Motor neuron (in vitro differentiated cells): ENCODE measurements at places on chromosomes 3 and 15. TPM values are rescaled to one million over a fixed set of nuclear protein-coding genes. Genes with fewer than 3 reads are reported as not detected.

CPNE4 gene
- 0.35 and 0.38 TPM in 2 replicates for total RNA-seq

ECT2 gene
- 3.7 and 5.2 TPM in 2 replicates for total RNA-seq

PLOD2 gene
- total RNA-seq, result 33.3 and 34.1 TPM in 2 replicates

P2RY12 gene
- total RNA-seq, result 0.92 and 1.9 TPM in 2 replicates

ASB14 gene
- total RNA-seq, result 1.00 and 1.0 TPM in 2 replicates

BSN gene
- 1.2 and 3.4 TPM in 2 replicates for total RNA-seq

SLCO3A1 gene
- total RNA-seq, result 5.0 and 5.5 TPM in 2 replicates

KLHL40 gene
- total RNA-seq, result not detected in 2 replicates

EDC3 gene
- 40.4 and 42.8 TPM in 2 replicates for total RNA-seq

GUCA1C gene
- total RNA-seq, result not detected in 2 replicates

TTC21A gene
- total RNA-seq, result 7.7 and 7.9 TPM in 2 replicates

TRIM42 gene
- 0.25 TPM in 1 of 2 replicates, not detected in the other for total RNA-seq

CATSPER2 gene
- total RNA-seq, result 1.5 and 1.8 TPM in 2 replicates

GOLGA8Q gene
- 0.27 and 0.52 TPM in 2 replicates for total RNA-seq

HRG gene
- 0.19 and 0.56 TPM in 2 replicates for total RNA-seq

ATG3 gene
- 42.0 and 47.5 TPM in 2 replicates for total RNA-seq

LYZL4 gene
- total RNA-seq, result not detected in 2 replicates

LTF gene
- total RNA-seq, result 0.15 and 1.4 TPM in 2 replicates

P2RY13 gene
- total RNA-seq, result 1.8 and 5.5 TPM in 2 replicates

FSD2 gene
- total RNA-seq, result 0.22 and 0.25 TPM in 2 replicates

TMOD2 gene
- 67.3 and 70.4 TPM in 2 replicates for total RNA-seq

SLC9C1 gene
- 0.27 and 0.35 TPM in 2 replicates for total RNA-seq

MUC20 gene
- total RNA-seq, result 0.75 and 0.76 TPM in 2 replicates

PRKCD gene
- total RNA-seq, result 1.5 and 1.8 TPM in 2 replicates

MESD gene
- 25.5 and 25.7 TPM in 2 replicates for total RNA-seq

IMPG2 gene
- 0.81 and 0.94 TPM in 2 replicates for total RNA-seq

GOLGA6L7 gene
- total RNA-seq, result 0.27 and 0.52 TPM in 2 replicates
